ENCODE measurements at places on chromosomes 1 and 21.

GRCh38 chr1:66764994-66765578, 12.8 kb downstream of the DYNLT5 start:
- DNase-seq = peak; percentile 42

GRCh38 chr1:66282343-66282852, 251.6 kb upstream of the SGIP1 start:
- no peak for DNase-seq

- no peak for DNase-seq
Observed at GRCh38 chr1:54864460-54865208, 22.4 kb downstream of the DHCR24 start.

DNA sequence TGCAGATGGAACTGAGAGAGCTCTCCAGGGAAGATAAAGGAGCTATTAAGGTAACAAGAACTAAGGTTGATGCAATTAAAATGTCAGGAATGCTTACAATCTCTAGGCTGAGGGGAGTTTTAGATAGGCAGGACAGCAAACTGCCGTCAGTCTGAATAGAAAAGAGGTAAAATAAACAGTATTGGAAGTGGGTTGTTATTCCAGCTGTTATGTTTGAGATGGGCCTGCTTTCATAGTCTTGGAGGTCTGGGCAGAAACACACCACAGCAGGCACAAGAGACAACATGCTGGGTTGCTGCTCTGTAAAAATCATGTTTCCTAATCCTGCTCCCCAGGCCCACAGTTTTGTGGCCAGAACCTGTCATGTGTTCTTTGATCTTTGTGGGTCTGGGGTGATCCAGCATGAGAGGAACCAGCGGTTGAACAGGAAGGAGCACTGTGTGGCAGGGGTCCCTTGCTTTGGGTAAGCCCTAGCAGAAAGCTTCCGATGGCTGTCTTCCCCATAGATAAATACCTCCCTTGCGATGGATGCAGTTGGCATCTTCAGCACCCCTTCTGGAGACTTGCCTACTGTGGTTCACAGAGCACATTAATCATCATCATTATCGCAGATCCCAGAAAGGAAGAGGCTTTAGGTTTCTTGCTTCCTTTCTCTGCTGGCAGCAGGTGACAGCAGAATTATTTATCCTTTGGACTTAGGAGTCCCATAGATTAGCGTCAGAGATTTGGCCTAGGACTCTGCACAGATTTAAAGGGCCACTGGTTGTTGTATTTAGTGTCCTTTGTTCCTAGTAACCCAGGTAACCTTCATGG, 97.1 kb downstream of the AK5 start:
- no peak for DNase-seq

- no peak for DNase-seq
Observed at GRCh38 chr1:229655781-229656180, 29.7 kb downstream of the URB2 start.

DNA sequence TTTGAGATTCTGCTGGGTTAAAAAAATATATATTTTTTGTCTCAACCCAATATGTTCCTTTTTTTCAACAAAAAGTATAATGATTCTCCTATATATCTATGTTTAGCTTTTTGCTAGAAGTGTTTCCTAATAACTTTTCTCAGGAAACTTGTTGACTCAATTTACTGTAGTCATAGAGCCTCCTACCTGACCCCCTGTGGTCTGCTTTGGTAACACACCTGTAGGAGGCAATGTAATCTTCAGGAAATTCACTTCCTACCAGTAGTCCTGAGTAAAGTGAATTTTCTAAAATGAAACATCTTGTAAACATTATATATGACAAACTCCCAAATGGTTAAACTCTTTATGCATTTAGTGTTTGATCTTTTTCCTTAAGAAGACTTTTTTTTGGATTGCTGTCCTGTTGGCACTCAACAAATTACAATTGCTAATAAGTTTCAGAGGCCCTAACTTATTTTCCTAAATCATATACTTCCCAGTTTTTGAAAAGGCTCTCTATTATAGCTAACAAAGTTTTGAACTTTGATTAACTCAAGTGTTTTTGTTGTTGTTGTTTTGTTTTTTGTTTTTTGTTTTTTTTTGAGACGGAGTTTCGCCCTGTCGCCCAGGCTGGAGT, 118.3 kb downstream of the OLFML2B start:
- no peak for DNase-seq

DNA sequence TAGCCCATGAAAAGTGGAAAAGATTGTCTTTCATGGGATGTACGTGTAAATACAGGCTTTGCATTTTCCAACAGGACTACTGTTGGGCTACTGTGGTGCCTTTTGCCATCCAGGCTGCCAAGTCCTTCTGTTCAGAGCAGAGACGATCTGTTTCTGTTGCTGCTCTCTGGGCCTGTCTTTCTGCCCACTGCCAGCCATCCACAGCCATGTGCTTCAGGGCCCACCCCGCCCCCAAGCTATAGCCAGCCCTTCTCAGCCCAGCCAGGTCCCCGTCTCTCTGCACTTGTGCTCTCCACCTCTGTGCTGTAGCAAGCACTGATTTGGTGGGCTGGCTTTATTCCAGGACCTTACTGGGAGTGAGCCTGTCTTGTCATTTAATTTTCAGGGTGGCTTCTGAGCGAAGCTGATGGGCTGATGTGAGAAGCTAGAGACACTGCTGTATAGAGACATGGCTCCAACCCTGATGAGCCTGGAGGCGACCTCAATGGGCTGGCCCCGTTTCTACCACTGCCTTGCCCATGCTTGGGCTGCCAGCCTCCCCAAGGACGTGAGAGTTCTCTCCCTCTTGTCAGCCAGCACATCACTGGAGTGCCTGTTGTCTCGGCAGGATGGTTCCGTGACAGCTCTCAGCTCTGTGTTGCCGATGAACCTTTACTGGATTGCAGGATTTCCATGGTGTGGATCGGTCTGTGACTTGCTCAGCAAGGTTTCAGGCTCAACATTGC, 137.8 kb downstream of the PEX14 start:
- no peak for DNase-seq

GRCh38 chr21:36706951-36707762, 8.2 kb downstream of the SIM2 start:
- DNase-seq = no peak

- DNase-seq = no peak
Observed at GRCh38 chr1:39564340-39564739, 12.2 kb downstream of the PABPC4 start.

DNA sequence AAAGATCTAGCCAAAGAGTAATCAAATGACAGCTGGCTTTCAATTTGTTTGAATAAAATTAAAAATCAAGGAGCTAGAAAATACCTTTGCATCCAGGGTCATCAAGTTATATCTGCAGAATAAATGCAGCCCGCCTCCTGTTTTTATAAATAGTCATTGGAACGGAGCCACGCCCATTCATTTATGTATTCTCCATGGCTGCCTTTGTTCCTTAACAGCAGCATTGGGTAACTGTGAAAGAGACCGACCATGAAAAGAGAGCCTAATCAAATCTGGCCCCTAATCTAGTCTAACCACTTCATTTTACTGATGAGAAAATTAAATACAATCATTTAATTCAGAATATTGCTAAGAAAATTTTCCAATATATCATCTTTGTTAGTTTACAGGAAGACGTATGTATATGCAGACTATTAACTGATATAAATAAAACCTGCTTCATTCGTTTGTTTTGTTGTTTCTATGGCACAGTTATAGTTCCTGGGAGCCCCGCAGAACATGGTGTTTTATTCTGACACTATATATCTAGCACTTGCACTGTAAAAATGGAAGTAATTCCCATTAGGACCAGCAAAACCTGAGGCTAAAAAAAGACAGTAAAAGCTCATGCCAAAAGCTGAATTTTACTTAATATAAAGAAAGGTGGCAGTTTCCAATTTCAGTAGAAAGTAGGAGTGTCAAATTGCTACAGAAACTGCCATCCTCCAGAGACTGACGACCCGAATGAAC, 111.8 kb upstream of the PALMD start:
- peak; percentile 7 for DNase-seq

DNA sequence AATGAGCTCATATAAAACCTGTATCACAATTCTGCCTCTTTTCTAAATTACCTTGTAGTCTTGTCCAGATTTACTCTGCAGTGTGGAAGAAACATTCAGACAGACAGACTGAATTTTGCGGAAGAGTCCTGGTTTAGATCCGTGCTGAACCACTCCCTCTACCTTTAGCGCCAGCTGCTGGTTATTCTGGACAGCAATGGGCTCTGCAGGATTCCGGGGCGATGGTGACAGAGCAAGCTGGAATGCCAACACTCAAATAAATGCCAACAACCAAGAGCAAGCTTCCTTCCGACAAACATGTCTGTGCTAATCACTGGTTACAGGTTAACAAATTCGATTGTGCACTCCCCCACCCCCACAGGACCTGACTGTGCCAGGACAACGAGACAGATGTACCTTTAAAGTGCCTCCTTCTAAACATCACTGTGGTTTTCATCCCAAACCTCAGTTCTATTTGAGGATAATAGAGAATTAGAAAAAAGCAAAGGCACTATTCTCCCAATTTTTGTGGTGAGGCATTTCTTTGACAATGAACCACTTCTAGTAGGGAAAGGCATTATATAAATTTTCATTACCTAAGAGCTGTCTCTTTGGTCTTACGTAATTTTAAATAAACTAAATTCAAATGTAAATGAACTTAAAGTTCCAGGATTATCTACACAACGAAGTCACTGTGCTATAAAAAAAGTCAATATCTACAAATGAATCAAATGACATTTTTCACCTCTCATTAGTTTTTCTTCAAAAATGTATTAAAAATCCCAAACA, 90.4 kb downstream of the INTS7 start:
- DNase-seq = no peak

DNA sequence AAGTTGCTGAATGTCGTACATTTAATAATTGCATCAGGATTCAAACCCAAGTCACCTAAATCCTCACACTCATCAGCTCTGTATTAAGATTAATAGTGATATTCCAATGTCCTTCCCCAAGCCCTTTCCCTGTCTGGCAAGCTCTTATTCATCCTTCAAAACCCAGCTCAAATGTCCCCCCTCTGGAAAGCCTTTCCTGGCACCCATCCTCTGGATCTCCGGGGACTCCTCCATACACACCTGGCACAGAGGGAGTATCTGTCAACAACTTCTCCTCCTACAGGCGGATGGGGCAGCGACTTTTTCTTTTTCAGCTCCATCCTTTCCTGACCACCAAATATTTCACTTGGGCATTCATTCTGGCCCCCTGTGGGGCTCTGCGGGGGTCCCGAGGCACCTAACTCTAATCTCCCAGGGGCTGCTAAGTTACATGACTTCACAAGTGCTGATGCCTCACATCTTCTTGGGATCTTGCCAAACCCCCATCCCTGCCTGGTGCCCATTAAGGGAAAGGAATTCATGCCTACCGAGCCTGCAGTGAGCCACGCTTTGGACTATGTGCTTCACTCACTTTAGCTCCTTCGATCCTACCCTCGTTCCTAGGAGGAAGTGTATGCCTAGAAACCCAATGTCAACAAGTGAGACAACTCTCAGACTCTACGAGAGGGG, 15.2 kb downstream of the TINAGL1 start:
- DNase-seq = no peak

- DNase-seq = no peak
Observed at GRCh38 chr1:65503427-65503826, 83.0 kb downstream of the LEPR start.

- no peak for DNase-seq
Observed at GRCh38 chr1:84853741-84854721, 39.0 kb downstream of the LPAR3 start.

- DNase-seq = no peak
Observed at GRCh38 chr1:108644984-108645383, 15.9 kb downstream of the HENMT1 start.

DNA sequence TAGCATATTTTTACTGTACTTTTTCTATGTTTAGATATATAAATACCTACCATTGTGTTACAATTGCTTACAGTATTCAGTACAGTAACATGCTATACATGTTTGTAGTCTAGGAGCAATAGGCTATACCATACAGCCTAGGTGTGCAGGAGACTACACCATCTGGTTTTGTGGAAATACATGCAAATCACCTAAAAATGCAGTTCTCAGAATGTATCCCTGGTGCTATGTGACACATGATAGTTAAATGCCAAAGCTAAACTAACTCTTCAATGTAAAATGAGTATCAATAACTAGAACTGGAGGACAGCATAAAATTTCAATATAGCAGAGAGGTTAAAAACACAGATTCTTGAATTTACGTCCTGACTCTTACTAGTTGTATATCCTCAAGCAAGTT, 14.8 kb downstream of the NUCKS1 start:
- no peak for DNase-seq
